ENCODE measurements at places on chromosomes 3 and 15.
A peak's percentile ranks its signal among the peaks of the same experiment; 100 is the strongest.

DNA sequence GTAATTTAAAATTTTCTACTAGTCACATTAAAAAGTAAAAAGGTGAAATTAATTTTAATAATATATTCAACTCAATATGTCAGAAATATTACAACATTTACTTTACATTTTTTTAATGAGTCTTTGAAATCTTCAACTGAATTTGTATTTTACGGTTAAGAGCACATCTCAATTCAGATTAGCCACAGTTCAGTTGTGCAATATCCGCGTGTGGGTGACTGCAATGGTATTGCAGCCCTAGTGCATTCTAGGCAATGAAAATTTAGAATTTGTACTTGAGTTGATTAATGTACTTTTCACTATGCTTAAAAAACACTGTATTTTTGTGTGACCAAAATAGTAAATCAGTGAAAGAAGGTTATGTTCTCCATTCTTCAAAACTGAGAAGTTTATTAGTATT, 57.3 kb downstream of the CEP63 start:
- no peak for DNase-seq

DNA sequence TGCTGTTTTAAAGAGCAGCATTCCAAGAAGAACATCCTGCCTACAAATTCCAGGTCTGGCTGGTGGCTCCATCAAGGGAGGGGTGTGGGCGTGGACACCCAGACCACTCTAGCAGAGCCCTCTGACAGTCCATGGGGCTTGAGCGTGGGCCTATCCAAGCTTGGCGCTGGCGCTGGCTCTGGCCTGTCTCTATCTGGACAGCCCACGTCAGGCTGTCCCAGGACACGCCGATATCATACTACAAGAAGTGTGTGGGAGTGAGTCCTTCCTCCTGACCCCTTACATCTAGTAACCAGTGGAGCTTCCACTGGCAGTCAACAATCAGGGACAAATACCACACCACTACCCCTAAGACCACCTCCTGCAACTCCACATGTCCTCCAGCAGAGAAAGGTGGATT, 17.1 kb upstream of the DUSP7 start:
- no peak for DNase-seq

GRCh38 chr3:71684046-71684756, 41.0 kb downstream of the EIF4E3 start:
- DNase-seq, result no peak

GRCh38 chr15:87944050-87944449, 312.5 kb downstream of the NTRK3 start:
- DNase-seq, result no peak

DNA sequence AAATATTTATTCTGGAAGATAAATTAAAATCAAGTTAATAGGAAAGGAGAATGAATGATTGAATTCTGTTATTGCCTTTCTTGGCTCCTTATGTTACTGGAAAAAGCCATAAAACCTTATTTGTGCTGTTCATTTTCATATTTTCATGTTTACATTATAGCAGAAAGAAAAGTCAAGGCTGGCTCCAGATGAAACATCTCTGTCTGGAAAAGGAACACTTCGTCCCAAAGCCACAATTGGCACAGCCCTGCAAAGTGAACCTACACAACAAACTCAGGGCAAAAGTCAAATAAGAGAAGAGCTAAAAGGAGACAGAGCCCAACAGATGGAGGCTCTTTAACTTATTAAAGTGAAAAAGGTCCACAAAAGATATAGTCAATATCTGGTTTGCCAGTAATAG, 73.4 kb downstream of the GTPBP8 start:
- no peak for DNase-seq

DNA sequence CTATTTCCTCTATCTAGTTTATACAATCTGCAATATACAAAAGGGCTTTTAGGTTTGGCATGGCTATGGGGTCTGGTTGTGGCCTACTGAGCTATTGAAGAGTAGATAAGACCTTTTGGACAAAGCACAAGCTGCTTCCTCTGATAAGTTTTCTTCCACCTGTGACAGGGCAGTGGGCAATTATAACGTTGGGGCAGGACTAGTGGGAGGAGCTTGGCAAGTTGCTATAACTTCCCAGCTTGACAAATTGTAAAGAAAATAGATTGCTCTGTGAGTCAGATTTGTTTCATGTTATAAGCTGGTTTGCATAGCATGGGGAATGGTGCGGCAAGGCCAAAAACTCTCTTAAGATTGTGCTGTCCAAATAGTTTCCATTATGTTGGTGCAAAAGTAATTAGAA, 64.9 kb downstream of the SLC7A14 start:
- DNase-seq, result no peak

DNA sequence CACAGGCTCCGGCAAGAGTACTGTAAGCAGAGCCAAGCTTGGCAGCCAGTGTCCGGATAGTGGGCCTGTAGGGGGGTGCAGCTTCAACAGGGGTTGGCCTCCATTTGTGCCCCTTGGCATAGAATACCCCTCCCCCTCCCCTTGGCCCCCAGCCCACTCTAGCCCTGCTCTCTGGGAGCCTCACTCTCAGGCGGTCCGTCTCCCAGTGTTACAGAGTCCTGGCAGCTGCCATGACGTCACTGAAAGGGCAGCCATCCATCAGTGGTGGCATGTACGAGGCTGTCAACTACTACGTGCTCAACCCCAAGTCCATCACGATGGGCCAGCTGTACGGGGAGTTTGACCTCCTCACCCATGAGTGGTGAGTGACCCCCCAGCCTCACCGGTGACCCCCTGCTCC, 50.4 kb downstream of the DNAH1 start:
- no peak for DNase-seq

GRCh38 chr3:64084640-64085039, 61.3 kb upstream of the PSMD6 start:
- DNase-seq, result no peak

- DNase-seq, result no peak
Observed at GRCh38 chr3:179432451-179432850, 18.8 kb downstream of the GNB4 start.

DNA sequence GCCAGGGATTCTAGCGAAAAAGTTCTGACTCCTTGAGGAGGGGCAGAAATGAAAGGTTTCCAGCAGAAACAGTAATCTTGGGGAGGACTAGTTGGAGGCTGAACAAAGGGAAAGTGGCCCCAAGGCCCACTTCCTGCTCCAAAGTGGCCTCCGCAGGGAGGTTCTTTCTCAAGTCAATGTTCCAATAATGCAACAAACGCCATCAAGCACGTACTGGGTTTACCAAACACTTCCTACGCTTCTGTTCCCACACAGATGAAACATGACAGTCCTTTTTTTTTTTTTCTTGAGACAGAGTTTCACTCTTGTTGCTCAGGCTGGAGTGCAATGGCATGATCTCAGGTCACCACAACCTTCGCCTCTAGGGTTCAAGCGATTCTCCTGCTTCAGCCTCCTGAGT, 9.6 kb upstream of the RCCD1 start:
- no peak for DNase-seq

GRCh38 chr3:157145606-157146322, 14.2 kb downstream of the CCNL1 start:
- DNase-seq, result no peak

GRCh38 chr3:160368804-160369203, 30.2 kb downstream of the IFT80 start:
- peak; percentile 30 for DNase-seq

DNA sequence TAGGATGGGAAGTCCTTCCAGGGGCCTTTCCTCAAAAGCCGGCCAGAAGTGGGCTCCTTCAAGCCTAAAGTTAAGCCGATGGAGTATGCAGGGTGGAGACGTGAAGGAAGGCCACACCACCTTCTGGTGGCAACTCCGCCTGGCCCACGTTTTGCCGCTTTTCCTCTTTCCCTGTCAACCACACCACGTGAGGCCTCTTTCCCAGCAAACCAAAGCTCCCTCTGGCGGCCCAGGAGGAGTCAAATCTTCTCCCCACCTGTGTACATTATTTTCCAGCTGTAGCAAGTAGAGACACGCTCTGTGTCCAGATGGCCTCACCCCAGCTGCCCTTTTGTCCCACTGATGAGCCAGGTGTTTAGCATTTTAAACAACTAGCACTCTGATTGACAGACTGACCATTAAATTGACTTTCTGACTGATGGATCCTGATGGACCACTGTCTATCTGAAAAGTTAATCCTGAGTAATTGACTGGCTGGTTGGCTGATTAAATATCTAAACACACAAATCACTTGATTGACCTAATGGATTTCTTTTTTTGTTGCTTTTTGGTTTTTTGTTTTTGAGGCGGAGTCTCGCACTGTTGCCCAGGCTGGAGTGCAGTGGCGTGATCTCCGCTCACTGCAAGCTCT, 59.6 kb upstream of the ZBTB38 start:
- DNase-seq, result no peak

DNA sequence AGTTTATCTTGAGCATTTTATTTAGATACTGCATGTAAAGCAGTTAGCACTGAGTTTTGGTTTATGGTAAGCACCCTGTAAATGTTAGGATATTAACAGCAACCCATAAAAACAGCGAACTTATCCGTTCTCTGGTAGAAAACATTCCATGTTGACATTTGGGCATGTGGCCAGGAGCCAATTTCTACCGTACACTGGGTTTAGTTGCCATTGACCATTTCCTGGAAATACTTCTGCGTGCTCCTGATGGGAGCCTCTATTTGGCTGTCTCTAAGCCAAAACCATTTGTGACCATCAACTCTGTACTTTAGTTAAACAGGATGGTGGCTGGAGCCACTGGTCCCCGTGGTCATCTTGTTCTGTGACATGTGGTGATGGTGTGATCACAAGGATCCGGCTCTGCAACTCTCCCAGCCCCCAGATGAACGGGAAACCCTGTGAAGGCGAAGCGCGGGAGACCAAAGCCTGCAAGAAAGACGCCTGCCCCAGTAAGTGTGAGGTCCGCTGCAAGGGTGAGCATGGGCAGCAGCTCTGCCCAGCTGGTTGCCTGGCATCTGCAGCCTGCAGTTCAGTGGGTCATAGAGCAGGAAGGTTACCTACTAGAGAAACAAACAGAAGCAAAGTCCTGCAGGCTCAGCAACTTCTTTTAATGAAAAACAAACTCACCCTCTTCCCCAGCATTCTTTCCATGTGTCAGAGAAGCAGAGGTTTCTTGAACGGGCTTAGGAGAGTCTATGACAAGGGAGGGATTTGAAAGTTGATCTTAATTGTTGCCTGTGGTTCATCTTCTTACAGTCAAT, 7.1 kb downstream of the THBS1 start:
- no peak for DNase-seq

DNA sequence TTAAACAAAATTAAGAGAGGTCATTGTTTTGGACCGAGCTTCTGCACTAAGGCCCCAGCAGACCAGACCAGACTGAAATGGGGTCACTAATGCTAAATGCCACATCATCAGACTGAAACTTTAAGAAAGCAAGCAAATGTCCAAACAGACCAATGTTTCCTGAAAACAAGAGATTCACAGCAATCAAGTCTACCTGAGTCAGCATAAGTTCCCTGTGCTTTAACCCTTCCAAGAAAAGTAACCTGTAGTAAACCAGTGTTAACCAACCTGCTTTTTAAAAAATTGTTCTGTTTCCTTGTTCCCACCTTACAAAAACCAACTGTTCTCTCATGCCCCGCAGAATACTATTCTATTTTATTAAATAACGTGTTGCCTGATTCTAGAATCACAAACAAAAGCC, 241.1 kb upstream of the GADL1 start:
- no peak for DNase-seq

DNA sequence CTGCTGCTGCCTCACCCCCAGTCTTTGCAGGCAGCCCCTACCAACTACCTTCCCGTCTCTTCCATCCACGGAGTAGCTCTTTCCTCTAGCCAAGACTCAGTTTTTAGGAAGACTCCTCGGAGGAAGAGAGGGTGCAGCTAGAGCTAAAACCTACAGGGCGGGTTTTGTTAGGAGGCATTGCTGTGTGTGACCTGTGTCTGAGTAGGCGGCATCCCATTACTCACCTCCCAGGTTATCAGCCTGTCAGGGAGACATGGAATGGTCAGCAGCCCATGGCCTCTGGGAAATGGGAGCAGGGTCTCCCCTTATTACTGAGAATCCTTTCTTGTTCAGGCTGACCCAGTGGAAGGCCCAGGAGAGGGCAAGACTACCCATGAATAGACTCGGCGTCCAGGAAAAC, 43.8 kb upstream of the FGD5 start:
- DNase-seq, result no peak

GRCh38 chr15:27398631-27399161, 427.7 kb downstream of the GABRG3 start:
- no peak for DNase-seq

DNA sequence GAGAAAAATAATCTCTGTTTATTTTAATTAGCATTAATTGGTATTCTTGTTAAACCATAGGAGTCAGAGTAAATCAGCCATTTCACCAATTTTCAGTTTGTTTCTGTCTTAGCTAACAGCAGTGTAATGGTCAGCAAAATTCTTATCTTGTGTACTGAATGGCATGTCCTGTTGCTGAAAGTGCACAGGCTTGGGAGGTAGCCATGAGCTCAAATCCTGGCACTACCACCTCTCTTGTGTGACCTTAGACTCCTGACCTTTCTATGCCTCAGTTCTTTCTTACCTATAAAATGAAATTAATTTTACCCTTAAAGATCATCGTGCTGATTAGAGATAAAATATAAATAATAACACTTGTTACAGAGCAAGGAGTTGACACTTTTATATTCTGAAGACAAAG, 35.8 kb downstream of the MLH1 start:
- no peak for DNase-seq

GRCh38 chr15:62907275-62907674, 135.3 kb upstream of the TPM1 start:
- DNase-seq, result no peak

DNA sequence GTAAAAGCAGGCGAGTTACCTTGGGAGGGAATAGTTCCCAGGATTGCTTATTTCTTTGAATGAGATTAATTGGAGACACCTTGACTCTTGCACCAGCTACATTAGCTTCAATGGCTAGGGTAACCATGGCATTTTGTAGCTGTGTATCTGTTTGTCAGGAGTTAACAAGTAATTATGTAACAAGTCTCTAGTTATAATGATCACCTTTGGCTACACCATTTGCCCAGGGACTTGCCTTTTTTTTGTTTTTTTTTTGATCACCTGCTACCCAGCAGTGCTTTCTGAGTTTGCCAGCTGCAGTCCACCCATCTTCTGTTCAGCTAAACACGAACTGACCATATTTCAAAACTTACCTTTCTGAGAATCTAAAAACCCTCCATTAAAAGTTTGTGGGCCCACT, 2.2 kb downstream of the MED12L start:
- no peak for DNase-seq

- no peak for DNase-seq
Observed at GRCh38 chr3:28901018-28901417, 379.9 kb upstream of the RBMS3 start.

- DNase-seq, result no peak
Observed at GRCh38 chr15:95326431-95327182, 1003.9 kb upstream of the NR2F2 start.
